ENCODE measurements at places on chromosomes 4 and X.

GRCh38 chrX:86028681-86029080 is 18.7 kb downstream of the CHM start:
- DNase-seq, result no peak

- no peak for DNase-seq
Observed at GRCh38 chr4:152385551-152385950, 150.3 kb downstream of the FBXW7 start.

DNA sequence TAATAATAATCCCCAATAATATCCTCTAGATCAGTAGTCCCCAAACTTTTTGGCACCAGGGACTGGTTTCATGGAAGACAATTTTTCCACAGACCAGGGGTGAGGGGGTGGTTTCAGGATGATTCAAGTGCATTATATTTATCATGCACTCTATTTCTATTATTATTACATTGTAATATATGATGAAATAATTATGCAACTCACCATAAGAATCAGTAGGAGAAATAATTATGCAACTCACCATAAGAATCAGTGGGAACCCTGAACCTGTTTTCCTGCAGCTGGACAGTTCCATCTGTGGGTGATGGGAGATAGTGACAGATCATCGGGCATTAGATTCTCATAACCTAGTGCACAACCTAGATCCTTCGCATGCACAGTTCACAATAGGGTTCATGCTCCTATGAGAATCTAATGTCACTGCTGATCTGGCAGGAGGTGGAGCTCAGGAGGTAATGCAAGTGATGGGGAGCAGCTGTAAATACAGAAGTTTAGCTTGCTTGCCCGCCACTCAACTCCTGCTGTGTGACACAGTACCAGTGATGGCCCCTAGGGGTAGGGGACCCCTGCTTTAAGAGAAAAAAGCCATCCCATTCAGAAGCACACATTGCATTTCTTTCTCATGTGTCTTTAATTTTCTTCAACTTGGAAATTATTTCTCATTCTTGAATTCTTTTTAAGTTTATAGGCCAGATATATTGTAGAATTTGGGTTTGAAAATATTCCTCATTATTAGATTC is 16.0 kb upstream of the SH3RF1 start:
- DNase-seq, result no peak

DNA sequence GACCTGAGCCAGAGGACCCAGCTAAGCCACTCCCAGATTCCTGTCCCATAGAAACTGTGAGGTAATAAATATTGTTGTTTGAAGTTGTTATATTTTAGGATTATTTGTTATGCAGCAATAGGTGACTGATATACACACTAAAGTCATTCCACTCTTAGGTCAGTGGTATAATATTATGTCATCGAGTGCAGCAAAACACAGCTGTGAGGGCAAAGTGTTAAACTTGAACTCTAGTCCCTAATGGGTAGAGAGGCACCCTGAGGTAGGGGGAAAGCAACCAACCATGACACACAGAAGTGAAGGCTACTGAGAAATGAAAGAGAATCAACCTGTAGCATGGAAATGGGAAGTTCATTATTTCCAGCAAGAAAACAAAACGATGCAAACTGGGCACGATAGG is 66.6 kb downstream of the ATXN3L start:
- no peak for DNase-seq

- no peak for DNase-seq
Observed at GRCh38 chr4:23268072-23268771, 575.5 kb downstream of the GBA3 start.

DNA sequence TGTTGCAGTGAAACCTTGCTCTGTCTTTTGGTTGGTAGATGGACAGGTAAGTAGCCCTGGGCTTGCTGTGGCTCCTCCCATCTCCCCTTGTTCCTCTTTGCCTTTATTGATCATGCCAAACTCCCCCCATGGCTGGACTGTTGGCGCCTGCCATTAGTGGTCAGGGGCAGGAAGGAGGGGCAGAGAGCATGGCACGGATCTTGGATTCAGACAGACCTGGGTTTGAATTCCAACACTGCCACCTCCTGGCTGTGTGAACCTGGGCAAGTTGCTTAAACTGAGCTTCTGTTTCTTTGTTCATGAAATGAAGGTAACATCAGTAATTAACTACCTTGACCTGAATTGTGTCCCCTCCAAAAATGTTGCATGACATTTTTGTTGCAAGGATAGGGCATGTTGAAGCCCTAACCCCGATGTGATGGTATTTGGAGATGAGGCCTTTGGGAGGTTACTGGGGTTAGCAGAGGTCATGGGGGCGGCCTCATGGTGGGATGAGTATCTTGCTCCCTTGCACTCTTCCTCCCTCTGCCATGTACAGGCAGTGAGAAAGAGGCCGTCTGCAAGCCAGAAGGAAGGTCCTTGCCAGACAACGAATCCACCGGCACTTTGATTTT is 6.0 kb downstream of the SLC2A9 start:
- DNase-seq, result no peak

DNA sequence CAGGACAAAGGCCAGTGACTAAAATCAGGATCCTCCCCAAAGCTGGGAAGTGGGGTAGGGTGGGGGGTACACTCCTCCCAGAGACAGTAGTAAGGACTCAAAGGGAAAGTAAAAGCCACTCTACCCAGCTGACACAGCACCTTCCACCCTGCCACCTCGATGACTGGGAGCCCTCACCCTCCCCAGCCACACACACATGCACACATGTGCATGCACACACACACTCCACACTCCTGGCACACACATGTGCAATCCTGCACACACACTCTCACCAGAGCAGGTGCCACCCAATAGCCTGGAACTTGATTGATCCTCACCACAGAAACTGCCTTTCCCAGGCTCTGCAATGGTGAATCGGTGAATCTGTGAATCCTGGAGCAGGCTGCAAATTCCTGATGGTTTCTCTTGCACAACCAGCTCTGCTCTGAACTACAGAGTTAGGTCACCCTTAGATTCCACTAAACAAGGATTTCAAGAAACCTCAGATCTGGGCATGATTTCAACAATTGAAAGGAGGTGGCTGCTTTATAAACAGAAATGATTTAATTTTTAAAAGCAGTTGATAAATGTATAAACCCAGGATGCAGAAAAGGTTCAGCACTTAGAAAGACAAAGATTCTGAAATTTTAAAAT is 21.5 kb downstream of the AMOT start:
- DNase-seq, result no peak

DNA sequence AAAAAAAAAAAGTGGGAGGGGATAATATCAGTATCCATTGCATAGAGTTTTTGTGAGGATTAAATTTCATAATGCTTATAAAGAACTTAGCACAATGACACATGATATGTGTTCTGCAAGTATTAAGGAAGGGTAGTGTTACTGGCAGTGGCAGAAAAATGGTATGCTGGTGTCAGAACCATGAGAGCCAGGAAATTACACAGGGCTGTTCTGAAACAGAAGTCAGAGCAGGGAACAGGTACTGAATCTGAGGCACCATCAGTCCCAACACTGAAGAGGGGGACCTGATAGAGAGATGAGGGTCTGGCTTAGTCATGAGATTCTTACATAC is 601.1 kb upstream of the GRIA3 start:
- DNase-seq, result no peak

- peak; percentile 38 for DNase-seq
Observed at GRCh38 chrX:48715072-48715471, 18.5 kb downstream of the SUV39H1 start.

DNA sequence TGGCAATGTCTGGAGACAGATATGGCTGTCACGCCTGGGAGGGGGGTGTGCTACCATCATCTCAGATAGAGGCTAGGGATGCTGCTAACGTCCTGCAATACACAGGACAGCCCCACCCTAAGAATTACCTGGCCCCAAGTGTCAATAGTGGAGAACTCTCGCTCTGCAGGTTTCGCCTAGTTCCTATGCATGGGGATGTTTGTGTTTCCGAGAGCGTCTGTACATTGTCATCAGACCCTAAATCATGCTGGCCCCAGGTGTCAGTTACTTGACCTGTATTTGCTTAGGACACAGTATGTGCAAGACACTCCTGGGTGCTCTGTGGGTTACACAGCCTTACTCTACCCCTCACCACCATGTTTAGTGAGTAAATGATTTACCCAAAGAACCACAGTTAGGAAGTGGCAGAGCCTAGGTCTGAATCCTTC is 90.8 kb downstream of the AFF1 start:
- DNase-seq, result no peak

- no peak for DNase-seq
Observed at GRCh38 chr4:102263024-102263787, 82.1 kb downstream of the SLC39A8 start.

GRCh38 chr4:75916091-75916661 is 13.9 kb upstream of the PPEF2 start:
- peak; percentile 22 for DNase-seq

- DNase-seq, result no peak
Observed at GRCh38 chr4:100244347-100244746, 54.1 kb upstream of the DDIT4L start.

DNA sequence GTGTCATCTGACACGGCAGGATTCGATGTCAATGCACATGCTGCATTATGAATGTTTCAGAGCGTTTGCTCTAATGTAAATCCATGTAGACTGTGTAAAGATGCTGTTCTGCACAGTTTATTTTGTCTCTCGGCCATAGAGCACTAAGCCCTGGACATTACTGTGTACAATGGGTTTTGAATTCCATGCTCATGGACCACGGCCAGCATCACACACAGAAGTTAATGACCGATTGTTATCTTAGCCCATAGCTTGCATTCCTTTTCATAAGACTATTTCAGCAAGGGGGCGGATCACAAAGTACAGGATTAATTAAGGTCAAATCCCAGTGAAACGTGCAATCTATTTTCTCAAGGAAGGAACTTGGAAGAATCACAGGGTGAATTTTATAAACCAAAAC is 286.1 kb upstream of the TENM3 start:
- no peak for DNase-seq

DNA sequence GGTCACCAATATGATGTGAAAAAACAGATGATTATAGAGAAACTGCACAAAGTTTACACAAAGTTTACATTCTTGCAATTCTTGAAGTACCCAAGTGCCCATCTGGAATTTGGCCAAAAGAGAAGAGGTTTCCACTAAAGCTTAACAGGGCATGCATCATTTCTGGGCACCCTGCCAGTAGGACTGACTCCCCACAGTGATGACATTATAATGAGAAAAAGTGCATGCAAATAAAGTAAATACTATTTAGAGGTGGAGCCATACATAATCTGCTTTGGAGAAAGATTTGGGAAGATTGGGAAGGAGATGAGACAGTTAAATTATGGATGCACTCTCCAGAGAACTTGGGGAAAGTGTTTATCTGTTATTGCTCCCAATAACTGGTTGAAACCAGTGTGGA is 93.7 kb upstream of the TRPC3 start:
- DNase-seq, result peak; percentile 16

DNA sequence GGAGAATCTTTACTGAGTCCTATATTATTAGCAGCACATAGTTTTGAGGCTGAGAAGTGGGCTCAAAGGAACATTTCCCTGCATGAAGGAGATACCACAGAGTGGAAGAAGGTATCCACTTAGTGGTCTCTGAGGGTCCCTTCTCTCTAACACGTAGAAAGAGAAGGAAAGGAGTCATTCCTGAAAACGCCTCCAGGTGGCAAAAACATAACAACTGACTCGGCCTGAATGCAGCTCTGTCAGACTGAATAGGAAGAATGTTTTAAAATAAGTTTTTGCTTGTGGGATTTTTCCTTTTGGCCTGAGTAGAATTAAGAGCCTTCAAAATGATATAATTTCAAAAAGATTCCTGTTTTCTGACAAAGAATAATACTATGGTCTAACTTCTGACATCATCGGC is 23.3 kb downstream of the RPGR start:
- DNase-seq, result no peak

GRCh38 chr4:101218346-101218745 is 129.0 kb downstream of the PPP3CA start:
- DNase-seq, result no peak

DNA sequence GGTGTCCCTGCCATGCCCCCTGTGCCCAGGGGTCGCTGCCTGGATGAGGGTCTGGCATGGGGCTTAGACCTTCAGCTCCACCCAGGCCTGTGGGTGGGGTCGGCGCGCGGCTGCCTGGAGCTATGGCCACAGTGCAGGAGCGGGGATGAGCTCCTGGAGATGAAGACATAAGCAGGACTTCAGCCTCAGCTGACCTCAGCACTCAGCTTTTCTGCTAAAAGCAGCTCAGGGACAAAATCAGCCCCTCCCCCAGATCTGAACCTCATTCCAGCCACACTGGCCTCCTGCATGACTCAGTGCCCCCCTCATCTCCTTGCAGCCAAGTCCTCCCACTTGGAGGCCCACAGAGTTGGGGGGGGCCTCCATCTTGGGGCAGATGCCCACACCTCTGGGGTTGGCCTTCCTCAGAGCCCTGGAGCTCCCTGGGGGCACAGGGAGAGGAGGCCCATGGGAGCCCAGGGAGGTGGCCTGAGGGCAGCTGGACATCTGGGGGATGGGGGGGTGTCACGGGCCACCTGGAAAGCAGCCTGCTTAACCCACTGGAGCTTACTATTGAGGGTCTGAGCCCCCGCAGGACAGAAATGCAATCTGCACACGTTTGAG is 19.4 kb upstream of the CPLX1 start:
- no peak for DNase-seq

DNA sequence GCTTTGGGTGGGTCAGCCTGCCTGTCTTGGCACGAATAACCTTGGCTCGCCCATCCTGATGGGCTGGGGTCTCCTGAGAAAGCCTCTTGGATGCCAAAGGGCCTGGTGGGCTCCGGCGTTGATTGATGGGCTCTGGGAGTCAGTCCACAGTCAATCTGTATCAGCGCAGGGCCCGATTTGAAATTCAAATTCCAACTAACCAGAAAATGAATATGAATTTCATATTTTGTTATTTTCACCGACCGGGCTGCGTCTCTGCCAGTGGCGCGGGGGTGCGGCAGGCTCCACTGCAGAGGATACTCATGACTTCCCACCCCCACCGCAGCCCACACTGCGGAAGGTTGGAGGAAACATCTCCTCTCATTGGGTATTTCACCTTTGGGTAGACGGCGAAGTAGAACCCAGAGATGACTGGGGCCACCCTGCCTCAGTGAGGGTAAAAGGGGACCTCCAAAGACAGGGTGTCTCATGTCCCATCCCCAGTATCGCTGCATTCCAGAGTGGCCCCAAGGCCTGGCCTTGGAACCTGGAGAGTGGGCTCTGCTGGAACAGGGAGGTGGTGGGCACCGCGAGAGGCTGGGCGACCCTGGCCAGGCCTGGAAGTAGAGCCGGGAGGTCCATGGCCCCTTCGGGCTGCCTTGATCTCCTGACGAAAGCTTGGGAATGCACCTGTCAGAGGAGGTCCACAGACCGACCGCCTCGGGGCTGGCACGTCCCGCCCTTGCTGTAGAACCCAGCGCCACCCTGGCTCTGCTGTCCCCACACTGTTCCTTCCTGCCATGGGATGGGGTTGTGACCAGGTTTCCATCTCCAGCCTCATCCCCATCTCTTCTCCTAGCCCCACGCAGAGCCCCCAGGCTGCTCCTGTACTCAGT is 54.8 kb upstream of the SORCS2 start:
- no peak for DNase-seq

- no peak for DNase-seq
Observed at GRCh38 chrX:1316527-1316926, 20.1 kb upstream of the IL3RA start.

GRCh38 chrX:100615005-100615404 is 21.6 kb downstream of the TSPAN6 start:
- DNase-seq, result no peak

- no peak for DNase-seq
Observed at GRCh38 chr4:172096786-172097185, 283.6 kb downstream of the GALNTL6 start.
